ENCODE measurements at places on chromosomes 1 and 21. TPM values are rescaled to one million over a fixed set of nuclear protein-coding genes. Genes with fewer than 3 reads are reported as not detected.
A peak's percentile ranks its signal among the peaks of the same experiment; 100 is the strongest.

GRCh38 chr1:159141584-159142390 is 29.6 kb upstream of the CADM3 start:
- peaks cover 10% of the 10 kb centered on the region for H3K27me3 ChIP-seq
- H3K27ac ChIP-seq, result no peak overlapping the region
- no peaks in the 10 kb centered on the region for H3K4me1 ChIP-seq
- no peak overlapping the region for H3K4me3 ChIP-seq

DNA sequence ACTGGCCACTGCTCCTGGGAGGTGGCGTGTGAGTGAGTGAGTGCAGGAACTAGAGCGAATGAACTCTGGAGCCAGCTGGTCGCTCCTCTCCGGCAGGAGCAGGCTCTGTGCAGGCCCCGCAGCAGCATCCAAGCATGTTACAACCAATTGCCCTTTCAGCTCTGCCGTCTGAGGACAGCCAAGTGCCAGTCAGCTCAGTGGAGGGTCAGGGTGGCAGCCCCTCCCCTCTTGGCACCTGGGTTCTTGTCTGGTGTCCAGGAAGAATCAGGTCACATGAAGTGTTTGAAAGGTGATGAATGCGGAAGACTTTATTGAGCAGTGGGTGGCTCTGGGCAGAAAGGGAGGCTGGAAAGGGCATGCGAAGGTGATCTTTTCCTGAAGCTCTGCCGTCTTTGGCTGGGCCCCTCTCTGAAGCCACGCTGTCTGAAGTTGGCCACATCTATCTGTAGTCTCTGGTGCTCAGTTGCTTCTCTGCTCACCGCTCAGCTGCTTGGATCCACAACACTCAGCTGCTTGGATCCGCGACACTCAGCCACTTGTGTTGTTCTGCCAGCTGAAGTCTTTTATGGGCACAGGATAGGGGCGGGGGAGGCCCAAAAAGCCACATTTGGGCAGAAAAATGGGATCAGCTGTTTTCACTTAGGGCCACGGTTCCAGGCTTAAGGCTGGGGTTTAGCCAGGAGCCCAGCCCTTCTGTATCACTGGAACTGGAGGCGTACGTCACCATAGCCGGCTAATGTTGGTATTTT is 139.8 kb downstream of the ADSS2 start:
- no peak overlapping the region for H3K4me3 ChIP-seq
- H3K4me1 ChIP-seq, result no peaks in the 10 kb centered on the region
- no peaks in the 10 kb centered on the region for H3K36me3 ChIP-seq
- H3K27ac ChIP-seq, result no peak overlapping the region
- no peak for DNase-seq

DNA sequence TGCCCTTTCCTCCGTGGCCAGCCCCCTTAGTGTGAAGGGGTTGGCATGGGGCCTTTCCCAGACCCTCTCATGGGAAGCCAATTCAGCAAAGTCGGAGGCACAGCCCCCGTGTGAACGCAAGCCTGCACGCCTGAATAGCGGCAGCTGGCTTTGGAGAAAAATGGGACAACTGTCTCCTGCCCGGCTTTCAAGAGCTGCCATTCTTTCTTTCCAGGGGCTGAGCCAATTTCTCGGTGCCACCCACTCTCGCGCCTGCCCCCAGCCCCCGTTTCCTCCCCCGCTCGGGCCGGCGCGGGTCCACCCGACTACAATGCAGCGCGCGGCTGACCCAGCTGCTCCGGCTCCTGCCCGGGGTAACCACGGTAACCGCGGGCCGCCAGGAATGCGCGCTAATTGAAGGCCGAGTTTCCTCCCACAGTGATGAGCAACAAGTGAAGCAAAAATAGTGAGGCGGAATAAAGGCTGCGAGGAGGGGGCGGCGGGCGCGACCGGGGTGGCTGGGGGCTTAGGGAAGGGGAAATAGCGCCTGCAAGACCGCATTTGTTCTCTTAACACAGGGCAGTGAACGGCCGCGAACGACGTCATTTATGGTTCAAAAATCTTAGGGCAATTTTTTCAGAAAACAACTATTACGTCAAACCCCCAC is 27.8 kb downstream of the ILDR2 start:
- no peak overlapping the region for H3K27ac ChIP-seq
- DNase-seq, result peak; percentile 58
- H3K4me3 ChIP-seq, result no peak overlapping the region

The TMEM125 gene
- total RNA-seq, result 41.0 TPM

The OPRD1 gene
- total RNA-seq, result 0.28 TPM

The MASP2 gene
- not detected for total RNA-seq

DNA sequence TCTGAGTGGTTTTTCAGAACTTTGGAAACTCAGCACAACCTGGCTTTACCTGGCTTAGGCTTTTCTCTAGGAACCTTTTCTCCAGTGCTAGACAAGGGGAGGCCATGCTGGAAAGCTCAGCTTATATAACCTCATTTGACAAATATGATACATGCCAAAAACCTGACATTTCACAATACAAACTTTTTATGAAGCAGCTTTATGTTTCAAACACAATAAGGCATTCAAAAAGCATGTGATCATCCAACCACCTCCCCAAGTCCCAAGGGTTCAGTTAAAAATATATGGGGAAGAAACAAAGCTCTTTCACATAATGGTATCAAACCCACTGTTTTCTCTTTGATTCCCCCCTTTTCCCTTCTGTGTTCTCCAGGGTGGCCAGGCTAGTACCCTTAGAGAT is 63.7 kb downstream of the ZC3H11B start:
- no peaks in the 10 kb centered on the region for H3K36me3 ChIP-seq
- H3K27me3 ChIP-seq, result no peaks in the 10 kb centered on the region
- no peak for DNase-seq
- H3K4me3 ChIP-seq, result no peak overlapping the region

The IL22RA1 gene
- 0.17 TPM for total RNA-seq

The CYP4Z1 gene
- 1.3 TPM for total RNA-seq

GRCh38 chr1:7574121-7575040 is 196.7 kb upstream of the VAMP3 start:
- H3K4me3 ChIP-seq, result no peak overlapping the region
- no peak overlapping the region for H3K27ac ChIP-seq
- peak; percentile 20 for DNase-seq
- H3K4me1 ChIP-seq, result peaks cover 14% of the 10 kb centered on the region
- no peaks in the 10 kb centered on the region for H3K27me3 ChIP-seq

GRCh38 chr1:200887772-200888348 is 6.8 kb upstream of the INAVA start:
- H3K36me3 ChIP-seq, result no peaks in the 10 kb centered on the region
- peaks cover 28% of the 10 kb centered on the region for H3K4me1 ChIP-seq
- no peak for DNase-seq
- no peak overlapping the region for H3K4me3 ChIP-seq

DNA sequence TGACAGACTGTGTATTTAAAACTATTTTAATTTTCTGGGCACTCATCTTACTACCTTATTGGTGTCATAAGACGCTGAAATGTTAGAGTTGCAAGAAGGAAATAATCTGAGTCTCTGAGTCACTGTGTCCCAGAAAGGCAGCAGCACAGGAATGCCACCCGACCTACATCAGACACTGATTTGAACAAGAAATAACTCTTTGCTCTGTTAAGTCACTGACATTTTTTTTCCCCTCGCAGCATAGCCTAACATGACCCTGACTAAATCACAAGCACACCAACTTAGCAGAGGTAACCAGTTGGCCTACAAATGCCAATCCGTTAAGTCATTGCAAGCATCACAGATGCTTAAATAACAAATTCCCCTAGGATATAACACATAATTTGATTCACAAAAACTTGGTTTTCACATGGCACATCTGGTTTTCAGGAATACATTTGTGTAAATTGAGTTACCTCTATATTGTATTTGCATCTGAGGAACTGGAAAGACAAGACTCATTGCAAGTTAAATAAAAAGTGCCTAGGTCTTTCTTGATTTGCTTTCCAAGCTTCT is 349.1 kb downstream of the SEC16B start:
- H3K27me3 ChIP-seq, result no peaks in the 10 kb centered on the region
- no peak overlapping the region for H3K4me3 ChIP-seq
- DNase-seq, result no peak
- H3K4me1 ChIP-seq, result no peaks in the 10 kb centered on the region

- peaks cover 25% of the 10 kb centered on the region for H3K4me1 ChIP-seq
- H3K27ac ChIP-seq, result no peak overlapping the region
- no peaks in the 10 kb centered on the region for H3K36me3 ChIP-seq
- H3K4me3 ChIP-seq, result no peak overlapping the region
- no peaks in the 10 kb centered on the region for H3K27me3 ChIP-seq
- DNase-seq, result no peak
Measured at GRCh38 chr1:201313086-201313485, 29.8 kb downstream of the PKP1 start.

DNA sequence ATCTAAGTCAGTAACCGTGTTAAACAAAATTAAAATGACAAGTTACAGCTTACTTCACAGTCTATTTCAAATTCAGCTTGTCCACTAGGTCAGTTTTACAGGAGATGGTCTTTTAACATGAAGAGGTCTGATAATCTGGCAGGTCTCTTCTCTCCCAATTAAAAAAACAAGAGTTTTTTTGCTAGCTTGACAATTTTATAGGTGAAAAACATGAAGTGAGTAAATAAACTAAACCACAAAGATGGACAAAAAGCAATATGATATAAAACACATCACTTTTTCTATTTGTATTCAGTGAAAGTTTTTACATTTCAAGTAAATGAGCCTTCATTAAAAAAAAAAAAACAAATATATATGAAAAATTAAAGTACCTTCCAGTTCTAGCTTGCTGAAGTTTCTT is 25.0 kb upstream of the TTC39A start:
- no peak overlapping the region for H3K4me3 ChIP-seq
- H3K27ac ChIP-seq, result no peak overlapping the region
- no peaks in the 10 kb centered on the region for H3K27me3 ChIP-seq
- DNase-seq, result no peak
- H3K4me1 ChIP-seq, result no peaks in the 10 kb centered on the region
- peaks cover 22% of the 10 kb centered on the region for H3K36me3 ChIP-seq

The ZNF669 gene
- 6.4 TPM for total RNA-seq
